ENCODE measurements at places on chromosomes 16 and 17.

DNA sequence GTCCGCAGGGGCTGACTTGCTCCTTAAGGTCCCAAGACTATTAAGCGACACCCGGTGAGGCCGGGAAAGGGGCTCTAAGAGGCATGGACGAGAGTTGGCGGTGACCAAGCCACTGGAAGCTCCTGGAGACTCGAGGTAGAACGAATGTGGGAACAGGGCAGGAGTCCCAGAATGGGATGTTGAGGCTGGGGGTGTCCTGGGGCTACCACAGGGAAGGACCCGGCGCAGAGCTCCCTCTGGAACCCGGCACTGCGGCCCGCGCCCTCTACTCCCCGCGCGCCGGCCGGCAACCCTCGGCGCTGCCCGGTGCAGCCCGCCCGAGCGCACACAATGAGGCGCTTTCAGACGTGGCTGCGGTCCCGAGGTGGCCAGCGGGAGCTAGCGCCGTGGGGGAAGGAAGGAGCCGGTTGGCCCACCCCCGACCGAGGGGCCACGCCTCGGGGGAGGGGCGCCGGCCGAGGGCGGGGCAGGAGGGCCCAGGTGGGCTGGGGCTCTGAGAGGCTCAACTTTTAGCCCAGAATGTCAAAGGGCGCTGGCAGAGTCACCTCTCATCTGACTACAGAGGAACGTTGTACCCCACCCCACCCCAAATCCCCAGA lies at the start of gene CHST6:
TSS of gene CHST6 (minus strand) at position 366 of the 599 bp plus-strand sequence. CDS start 15,613 bp downstream, outside the sequence.
- peak; percentile 10 for DNase-seq

GRCh38 chr16:11179574-11179973 lies 76.4 kb downstream of the SOCS1 start:
- no peak for DNase-seq

DNA sequence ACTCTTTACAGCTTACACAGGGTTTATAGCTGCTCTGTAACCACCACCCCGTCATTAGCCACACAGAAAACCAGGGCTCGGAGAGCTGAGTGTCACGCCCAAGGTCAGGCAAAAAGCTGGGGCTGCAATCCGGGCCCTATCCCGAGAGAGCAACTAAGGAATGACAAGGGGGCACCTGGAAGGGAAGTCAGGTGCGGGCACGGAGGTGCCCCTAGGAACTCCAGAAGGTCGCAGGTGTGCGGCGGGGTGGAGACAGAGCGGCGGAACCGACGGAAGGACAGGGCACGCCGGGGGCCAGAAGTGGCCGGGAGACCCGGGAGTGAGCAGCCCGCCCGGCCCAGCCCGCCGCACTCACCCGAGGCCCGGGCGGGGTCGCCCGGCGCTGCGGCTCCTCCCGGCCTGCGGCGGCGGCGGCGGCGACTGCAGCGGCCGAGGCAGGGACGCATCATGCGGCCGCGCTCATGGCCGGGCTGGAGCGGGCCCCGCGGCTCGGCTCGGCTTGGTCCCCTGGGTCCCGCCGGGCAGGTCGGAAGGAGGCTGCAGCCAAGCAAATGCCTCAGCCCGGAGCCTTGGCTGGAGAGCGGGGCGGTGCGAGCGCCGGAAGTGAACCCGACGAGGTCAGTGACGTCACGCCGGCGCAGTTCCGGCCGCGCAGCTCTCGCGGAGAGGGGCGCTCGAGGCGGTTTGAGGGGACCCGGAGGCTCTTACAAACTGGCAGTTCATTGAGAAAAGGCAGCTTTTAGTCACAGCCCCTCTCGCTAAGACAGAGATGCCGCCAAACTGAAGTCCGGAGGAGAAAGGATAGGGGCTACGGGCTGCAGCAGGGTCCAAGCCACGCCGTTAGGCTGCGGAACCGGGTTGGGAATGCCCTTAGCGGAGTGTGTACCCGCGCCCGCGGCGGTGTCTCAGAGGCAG lies at the start of gene ZDHHC7:
TSS of gene ZDHHC7 (minus strand) at position 605 of the 915 bp plus-strand sequence. CDS start 20,917 bp downstream, outside the sequence.
- peak; percentile 87 for DNase-seq

GRCh38 chr17:82023447-82024241 lies 539 bp downstream of the LRRC45 start:
- DNase-seq = no peak

GRCh38 chr17:670286-670685 lies 44.4 kb downstream of the VPS53 start:
- DNase-seq = no peak

DNA sequence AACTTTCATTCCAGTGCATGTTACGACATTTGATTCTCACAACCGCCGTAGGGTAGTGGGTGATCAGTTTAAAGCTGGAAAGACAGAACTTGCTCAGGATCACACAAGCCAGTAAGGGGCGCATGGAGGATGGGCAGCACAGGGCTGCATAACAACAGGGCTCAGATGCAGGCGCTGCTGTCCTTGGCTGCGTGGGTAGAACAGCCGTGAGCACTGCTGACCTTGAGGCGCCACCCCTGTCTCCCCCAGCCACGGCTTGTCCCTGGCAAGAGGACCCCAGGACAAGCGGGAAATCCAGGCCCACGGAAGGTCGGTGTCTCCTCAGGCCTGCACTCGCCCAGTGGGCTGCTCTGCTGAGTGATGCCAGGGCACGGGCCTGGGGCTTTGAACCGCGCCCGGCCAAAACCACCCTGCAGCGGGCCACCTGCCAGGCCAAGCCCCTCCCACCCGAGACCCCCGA lies 84.7 kb downstream of the LMF1 start:
- no peak for DNase-seq

- DNase-seq = no peak
Measured at GRCh38 chr17:69448431-69449102, 34.1 kb downstream of the MAP2K6 start.

GRCh38 chr17:78062596-78062995 lies 66.0 kb downstream of the TMC6 start:
- no peak for DNase-seq

DNA sequence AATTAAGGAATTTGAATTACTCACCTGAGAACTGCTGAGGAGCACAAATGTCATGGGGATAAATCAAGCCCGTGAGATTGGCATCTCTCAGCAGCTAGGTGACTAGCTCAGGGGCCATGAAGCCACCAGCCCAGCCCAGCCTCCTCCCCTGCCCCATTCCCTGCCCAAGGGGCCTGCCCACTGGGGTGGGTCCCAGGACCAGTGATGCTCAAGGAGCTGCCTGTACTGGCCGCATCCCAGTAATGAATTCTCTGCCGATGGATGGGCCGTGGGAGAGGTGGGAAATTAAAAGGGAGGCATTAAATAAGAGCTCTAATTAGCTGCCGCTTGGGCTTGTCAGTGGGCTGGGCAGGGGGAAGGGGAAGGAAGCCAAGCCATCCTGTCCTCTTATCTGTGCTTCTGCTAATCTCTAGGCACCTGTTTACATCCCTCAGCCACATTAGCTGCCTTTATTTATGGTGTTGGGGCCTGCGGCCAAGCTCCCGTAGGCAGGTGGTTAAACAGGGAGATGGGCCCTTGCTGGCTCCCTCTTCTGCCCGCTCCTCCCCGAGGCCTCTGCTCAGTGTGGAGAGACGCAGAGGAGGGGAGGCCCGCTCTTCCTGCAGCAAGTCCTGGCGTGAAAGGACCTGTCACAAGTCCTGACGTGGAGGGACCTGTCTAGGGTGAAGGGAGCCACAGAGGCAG lies 48.8 kb downstream of the PIPOX start:
- no peak for DNase-seq

DNA sequence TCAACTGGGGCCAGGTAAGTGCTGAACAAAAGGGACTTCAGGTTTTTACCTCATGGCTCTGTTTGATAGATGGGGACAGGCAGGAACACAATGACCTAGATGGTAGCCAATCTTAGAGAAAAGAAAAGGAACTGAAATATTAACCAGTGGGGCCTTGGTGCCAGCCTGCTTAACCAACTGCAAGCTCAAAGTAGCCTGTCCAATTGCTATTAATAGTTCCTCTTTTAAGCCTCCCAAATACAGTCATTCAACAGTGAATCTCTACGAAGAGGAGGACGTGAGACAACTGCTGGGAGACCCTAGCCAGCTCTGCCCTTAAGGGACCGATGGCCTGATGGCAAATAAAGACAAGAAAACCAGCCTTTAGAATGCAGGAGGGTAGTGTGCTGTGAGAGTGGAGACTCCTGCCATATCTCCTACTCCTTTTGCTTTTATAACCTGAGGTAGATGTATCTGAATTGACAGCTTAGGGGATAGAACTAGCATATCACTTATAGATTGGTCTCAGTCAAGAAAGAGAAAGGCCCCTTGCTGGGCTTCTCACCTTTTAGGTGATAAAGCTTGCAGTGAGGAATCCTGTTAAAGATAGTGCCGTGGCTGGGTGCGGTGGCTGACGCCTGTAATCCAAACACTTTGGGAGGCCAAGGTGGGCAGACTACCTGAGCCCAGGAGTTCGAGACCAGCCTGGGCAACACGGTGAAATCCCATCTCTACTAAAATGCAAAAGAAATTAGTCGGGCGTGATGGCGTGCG lies 28.3 kb downstream of the ARSG start:
- no peak for DNase-seq

DNA sequence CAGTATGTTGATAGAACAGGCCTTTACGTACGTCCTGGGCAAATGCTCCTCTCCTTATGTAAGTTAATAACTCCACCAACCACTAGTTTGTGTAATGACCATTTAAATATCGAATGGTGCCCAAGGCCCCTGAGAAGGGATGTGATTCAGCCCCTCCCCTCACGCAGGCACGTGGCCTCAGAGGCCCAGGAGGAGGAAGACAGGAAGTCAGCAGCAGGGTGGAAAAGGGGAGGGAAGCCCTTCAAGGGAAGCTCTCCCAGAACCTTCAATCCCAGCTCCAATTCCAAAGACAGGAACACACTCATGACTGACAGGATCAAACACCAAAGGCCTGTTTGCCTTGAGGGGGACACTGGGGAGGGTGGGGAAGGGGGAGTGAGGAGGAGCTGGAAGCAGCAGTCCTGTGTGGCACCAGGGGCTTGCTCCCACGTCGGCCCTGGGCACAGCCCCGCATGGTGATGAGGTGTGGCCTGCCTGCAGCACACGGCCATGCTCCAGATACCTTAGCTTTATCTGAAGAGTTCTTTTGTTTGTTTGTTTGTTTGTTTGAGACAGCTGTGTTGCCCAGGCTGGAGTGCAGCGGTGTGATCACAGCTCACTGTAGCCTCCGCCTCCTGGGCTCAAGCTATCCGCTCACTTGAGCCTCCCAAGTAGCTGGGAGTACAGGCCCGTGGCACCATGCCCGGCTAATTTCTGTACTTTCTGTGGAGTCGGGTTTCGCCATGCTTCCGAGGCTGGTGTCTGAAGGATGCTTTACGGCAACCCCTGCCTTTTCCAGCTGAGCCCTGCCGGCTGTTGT lies 105.0 kb downstream of the ZNF778 start:
- no peak for DNase-seq

DNA sequence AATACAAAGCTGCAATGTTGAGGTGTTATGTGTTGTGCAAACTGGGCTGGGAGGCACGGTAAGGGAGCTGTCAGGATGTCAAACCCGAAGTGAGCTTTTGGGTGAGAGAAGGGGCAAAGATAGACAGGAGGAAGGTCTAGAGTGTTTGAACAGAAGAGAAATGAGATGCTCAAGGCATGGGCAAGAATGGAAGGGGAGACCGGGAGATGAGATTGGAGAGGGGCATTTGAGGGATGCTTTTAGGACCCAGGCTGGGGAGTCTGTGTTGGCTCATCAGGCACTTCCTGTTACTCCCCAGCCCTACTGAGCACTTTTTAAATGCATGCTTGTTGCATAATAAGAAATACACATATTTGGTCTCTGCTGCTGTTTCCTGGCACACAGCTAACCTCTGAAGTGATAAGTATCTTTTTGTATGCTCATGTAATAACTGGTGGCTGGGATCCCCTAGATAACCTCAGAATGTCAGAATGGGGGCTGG lies 13.7 kb downstream of the UNC45B start:
- DNase-seq = peak; percentile 61

DNA sequence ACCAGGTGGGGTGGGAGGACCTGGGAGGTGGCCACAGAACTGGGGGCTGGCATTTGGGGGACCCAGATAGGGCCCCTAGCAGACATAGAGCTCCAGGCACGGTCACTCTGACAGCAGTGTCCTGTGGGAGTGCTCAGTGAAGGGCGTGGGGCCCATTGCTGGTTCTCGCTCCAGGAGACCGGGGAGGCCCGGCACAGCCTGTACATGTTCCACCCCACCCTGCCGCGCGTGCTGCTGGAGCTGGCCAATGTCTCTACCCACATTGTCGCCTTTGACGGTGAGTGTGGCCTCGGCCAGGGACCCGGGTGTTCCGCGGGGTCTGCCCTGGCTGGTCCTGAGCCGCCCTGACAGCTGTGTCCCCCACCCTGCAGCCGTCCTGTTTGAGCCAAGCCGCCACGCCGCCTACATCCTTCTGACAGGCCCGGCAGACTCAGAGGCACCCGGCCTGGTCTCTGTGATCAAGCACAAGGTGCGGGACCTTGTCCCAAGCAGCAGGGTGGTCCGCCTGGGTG lies 11.2 kb downstream of the RGS11 start:
- no peak for DNase-seq

DNA sequence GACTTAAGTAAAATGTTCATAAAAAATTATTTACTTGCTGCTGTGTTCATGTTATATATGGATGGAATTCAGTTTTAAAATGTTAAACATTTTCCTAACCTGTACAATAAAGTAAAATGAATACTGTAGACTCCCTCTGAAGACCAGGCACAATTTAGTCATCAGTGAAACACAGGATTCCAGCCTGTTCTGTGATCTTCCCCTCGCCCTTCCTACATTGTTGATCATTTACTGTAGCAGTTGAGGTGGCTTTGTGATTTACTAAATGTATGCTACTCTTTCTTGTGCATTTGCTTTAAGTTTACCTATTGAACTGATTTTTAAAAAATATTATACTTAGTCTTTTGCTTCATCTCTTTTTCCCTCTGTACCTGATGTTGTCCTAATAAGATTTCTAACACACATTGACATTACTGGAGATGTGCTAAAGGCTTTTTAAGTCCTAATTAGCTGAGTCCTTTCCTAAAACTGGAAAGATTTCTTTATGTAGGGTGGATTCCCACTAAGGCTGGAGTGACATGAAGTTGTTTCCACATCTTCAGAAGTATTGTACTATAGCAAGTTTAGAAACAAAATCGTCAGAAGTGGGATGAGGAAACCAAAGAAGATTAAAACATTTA lies 38.1 kb downstream of the PHKB start:
- no peak for DNase-seq

GRCh38 chr17:50314456-50315011 lies 31.4 kb upstream of the XYLT2 start:
- DNase-seq = no peak

DNA sequence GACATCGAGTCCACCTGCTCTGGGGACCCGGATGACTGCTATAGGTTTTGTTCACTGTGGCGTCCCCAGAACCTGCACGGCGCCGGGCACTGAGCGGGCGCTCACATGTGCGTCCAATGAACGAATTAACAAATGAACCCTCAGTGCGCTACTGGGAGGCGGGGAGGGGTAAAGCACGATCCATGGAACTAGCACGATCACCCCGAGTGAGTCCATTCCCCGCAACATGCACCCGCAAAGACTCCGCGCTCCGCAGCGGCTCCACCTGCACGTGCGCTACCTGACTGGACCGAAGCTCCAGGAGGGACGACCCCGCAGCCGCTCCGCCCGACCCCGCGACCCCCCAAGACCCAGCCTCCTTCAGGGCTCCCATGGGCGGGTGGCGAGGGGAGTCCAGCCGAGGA lies 491 bp downstream of the TRAP1 start:
- DNase-seq = peak; percentile 25
